ENCODE measurements at places on chromosomes 5 and 9.

GRCh38 chr5:67806654-67807438, 408.7 kb upstream of the PIK3R1 start:
- no peak for DNase-seq

GRCh38 chr5:123659495-123659894, 147.5 kb downstream of the CSNK1G3 start:
- DNase-seq = no peak

GRCh38 chr9:86470326-86470725, 116.1 kb upstream of the TUT7 start:
- DNase-seq = no peak

DNA sequence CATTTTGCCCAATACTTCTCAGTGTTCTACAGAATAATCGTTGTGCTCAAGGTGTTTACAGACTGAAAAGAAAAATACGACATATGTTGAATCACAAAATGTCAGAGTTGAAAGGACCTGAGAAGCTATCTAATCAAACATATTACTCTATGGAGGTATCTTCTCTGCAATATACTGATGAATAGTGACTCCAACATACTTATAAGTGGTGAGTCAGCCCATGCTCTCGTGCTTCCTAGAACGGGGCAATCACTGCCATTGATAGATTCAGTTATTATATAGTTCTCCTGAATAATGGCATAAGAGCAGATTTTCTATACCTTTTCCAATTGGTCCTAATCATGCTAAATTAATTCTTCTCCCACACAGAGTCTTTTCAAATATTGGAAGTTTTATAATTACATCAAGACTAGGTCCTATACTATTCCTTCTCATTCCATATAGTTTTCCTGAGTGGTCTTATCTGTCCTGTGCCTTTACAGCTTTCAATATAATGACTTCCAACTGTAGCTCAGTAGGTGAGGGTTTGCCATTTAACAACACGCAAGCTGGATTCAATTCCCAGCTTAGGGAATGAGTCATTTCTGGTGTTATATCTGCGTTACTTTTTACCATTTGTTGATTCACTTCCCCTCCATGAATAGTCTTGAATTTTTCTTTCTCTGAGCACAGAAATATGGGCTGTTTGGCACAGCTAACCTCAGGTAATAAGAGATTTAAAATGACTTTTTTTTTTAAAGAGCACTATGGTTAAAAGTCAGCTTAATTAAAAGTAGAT, 81.1 kb downstream of the PLK2 start:
- no peak for DNase-seq

DNA sequence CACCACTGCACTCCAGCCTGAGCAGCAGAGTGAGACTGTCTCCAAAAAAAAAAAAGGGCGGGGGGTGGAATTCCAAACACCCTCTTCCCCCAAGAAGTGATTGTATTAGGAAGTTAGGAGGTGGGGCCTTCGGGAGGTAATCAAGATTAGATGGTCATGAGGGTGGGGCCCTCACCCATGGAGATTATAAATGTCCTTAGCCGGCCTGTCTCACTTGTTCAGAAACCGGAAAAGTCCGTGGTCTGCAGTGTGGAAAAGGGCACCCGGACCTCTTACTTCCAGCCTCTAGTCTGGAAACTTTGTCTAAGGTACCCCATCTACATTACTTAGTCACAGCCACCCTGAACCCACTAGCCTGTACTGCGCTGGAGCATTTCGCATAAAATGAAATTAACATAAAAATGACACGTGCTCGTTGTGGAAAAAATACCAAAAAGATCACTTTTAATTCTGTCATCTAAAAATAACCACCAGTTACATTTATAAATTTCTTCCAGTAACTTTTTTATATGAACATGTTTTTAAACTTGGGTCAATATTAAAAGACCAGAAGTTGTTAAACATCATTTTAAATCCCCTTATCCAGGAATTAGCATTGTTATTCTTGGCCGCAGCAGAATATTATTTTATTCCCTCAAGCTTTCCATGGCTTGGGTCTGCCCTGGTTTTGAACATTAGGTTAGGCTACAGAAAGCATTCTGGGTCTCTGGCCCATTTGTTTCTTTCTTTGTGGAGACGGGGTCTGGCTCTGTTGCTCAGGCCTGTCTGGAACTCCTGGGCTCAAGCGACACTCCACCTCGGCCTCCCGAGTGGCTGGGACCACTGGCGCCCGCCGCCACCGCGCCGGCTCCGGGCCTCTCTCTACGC, 1.2 kb upstream of the CKS2 start:
- DNase-seq = no peak

- no peak for DNase-seq
These were observed 86.2 kb downstream of the TTC39B start for GRCh38 chr9:15220658-15221318.

DNA sequence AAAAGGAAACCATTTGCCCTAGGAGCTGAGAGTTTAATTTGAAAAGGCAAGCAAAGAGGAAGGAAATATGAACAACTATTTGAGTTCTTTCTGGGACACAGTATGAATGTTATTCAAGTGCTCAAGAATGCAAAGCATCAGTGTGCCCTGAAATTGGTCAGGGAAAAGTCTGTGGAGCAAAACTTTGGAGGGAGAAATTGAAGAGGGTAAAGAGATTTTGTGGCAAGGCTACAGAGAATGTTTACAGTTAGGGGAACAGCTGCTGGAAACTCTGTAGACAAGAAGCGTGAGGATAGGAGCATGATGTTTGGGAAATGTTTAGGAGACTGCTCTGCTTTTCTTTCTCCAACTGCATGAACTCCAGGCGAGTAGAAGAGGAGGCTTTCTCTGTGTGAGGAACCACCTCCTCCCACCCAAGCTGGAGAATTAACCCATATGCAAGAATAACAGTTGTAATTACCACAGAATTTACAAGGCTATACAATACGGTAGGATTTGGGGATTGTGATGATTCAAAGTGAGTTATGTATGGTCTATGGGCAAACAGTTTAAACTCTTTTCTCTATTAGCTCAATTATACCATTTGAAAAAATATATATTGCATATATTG, 75.4 kb upstream of the IL7R start:
- no peak for DNase-seq

GRCh38 chr5:175713930-175714329, 56.1 kb downstream of the HRH2 start:
- no peak for DNase-seq

DNA sequence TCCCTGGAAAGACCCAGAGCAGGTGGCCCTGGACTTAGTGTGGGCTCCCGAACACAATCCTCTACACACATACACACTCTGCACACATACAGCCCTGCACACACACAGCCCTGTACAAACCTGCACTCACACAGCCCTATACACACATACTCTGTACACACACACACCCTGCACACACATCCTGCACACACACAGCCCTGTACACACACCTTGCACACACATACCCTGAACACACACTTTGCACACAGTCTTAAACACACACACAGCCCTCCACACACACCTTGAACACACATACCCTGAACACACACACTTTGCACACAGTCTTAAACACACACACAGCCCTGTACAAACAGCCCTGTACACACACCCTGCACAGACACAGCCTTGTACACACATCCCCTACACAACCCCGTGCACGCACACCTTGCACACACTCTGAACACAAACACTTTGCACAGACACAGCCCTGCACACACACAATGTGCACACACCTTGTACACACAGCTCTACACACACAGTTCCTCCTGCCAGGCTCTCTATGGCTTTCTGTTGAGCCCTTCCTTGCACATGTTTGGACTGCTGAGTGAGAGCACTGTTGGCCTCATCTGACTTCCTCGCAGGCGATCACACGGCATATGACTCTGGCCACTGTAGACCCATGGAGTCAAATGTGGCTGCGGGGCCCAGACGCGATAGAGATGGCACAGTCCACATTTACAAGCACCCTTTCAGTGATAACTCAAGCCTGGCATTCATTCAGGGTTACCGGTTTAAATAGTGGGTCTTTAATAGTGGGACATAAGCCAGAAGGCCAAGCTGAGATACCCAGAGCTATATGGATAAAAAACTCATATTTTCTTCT, 245.7 kb upstream of the IRX1 start:
- DNase-seq = no peak

DNA sequence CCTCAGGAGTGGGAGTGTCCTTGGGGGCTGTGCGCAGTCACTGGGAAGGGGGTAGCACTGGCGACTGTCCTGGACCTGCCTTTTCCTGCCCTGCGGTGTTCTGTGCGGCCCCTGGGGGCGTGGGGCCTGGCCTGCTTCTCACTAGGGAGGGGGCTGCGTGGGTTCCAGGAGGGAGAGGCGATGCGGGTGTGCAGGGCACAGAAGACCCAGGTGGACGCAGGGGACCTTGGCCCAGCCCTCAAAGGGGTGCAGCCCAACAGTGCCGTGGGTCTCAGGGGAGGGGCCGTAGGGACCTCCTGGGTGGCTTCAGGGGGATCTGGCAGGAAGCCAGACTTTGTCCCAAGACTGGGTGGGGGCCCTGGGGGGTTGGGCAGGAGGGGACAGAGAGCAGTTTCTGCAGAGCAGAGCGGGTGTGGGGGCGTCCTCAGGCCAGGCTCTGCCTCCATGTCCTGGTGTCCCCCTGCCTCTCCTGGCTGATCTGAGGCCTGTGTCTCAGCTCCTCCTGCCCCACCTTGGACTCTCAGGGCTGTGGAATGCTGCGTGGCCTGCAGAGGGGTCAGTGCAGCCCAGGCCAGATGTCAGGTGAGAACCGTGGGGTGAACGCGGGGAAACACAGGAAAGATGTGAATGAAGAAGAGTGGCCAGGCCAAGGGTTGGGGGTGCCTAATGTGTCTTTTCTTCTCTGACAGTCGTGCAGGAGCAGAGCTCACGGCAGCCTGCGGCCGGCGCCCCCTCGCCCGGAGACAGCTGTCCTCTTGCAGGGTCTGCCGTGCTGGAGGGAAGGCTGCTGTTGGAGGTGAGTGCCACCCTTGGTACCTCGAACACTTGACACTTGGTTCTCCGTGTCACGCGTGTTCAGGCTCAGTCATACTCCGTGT, 54.6 kb downstream of the AHRR start:
- no peak for DNase-seq

DNA sequence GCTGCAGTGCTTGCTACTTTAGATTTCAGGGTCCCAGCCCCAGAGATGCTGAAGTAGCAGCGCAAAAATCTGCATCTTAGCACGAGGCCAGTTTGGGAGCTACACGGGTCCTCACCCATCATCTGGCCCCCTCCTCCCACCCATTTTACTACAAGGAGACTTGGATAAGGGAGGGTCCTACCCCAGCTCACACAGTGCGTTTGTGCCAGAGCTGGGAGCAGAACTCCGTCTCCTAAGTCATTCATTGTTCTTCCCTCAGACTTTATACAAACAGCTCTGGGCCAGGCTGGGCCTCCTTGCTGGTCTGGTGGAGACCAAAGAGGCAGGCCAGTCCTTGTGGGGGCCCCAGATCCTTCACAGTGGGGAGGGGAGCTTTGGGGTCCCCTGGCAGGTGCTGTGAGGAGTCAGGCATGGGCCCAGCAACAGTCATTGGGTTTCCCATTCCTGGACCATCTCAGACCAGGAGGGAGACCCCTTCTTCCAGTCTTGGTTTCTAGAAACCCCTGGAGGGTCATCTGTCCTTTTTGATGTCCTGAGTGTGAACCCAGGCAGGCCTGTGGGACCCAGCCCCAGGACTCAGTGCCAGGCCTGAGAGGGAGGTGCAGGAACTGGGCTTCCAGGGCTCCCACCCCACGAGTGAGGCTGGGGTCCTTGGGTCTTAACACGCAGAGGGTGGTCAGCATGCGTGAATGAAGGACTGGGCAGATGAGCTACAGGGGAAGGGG, 2.3 kb upstream of the IL17B start:
- DNase-seq = no peak

- DNase-seq = no peak
These were observed 18.5 kb downstream of the P4HA2 start for GRCh38 chr5:132209131-132209530.

- DNase-seq = no peak
These were observed 637 bp downstream of the CBY3 start for GRCh38 chr5:179680014-179680779.

GRCh38 chr9:128882677-128883603, 1.0 kb downstream of the LRRC8A start:
- DNase-seq = no peak

- DNase-seq = no peak
These were observed 215.2 kb downstream of the AUH start for GRCh38 chr9:91146391-91147019.

- no peak for DNase-seq
These were observed 554 bp downstream of the JAK2 start for GRCh38 chr9:4985386-4986266.

DNA sequence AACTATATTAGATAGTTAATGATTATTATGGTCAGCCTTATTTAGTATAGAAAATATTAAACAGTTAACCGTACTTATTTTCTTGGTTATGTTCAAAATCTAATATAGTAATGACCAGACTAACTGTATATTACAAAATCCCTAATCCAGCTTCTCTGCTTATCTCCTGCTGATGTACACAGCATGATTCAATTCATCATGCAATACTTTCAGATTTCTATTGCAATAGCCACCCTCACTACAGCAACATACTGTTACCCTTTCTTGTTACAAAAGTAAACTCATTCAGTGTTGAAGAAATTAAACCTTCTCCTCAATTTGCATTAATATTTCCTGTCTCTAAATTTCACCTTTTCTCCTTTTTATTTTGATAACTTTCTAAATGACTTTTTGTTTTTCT, 1375.0 kb upstream of the NUDT12 start:
- no peak for DNase-seq

DNA sequence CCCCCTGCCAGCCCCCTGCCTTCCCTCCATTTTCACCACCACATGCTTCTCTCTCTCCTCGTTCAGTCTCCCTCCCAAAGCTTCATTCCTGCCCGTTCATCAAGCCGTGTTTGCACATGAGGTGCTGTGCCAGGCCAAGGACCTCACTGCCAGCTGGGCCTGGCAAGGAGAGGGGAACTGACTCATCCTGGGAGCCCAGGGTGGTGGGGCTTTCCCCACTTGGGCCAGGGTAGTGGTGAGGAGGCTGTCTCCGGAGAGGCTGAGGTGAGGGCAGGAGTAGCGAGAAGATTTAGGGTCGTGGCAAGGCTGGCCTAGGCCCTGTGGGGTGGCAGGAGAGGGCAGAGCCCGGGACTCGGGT, 30.4 kb upstream of the NOTCH1 start:
- DNase-seq = no peak

- DNase-seq = no peak
These were observed 193.1 kb upstream of the ADCY2 start for GRCh38 chr5:7202846-7203245.

GRCh38 chr5:151740336-151740942, 18.0 kb downstream of the ATOX1 start:
- DNase-seq = no peak

DNA sequence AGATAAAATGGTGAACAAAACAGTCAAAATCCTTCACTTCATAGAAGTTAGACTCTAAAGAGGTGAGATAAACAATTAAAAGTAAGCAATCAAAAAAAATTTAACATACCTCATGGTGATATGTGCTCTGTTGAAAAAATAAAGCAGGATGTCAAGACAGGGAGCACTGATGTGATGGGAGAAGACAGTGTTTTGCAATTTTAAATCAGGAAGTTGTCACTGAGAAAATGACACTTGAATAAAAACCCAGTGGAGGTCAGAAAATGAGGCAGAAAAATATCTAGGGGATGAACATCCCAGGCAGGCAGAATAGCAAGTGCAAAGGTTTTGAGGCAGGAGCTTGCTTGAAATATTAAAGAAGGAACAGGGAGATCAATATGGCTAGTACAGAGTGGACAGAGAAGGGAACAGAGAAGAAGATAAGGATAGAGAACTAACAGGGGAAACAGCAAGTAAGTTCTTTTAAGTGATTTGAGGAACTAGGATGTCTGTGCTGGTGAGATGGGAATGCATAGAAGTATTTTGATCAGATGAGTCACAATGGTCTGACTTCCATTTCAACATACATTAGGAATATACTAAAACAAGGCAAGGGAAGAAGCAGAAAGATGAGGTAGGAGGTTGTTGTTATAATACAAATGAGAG, 130.4 kb downstream of the CHSY3 start:
- no peak for DNase-seq

Data from stimulated activated CD8-positive, alpha-beta memory T cell treated with anti-CD3 and anti-CD28 coated beads, Interleukin-7, amount 100 ng/mL, for 1 hour (primary cell).